ENCODE measurements at places on chromosomes 2 and 18.

GRCh38 chr2:111698743-111699554 is 185.0 kb downstream of the ANAPC1 start:
- DNase-seq = peak; percentile 45

- no peak for DNase-seq
These were observed 324.8 kb upstream of the CHAC2 start for GRCh38 chr2:53442783-53443182.

GRCh38 chr18:63306819-63307550 is 12.6 kb downstream of the BCL2 start:
- no peak for DNase-seq

DNA sequence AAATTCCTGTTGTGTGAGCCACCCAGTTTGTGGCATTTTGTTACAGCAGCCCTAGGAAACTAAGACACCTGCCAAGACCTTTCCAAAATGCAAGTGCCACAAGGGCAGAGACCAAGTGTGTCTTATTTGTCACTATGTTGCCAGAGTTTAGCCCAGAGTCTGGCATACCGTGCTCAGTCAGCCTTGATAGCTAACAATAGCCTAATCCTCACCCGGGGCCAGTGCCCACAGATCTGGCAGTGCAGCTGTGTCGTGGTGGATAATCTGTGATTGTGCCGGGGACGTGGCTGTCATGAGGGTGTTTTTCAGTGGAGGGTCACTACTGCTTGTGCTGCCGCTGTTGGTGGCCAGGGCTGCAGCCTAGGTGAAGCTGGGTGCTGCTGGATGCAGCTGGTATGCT is 53.5 kb downstream of the MEP1B start:
- no peak for DNase-seq

GRCh38 chr2:71548646-71549425 is 95.5 kb downstream of the DYSF start:
- no peak for DNase-seq

Measured in NCI-H2081 treated with DMSO at 0.1 percent for 48 hours (cell line).